ENCODE measurements at places on chromosomes 11 and 22.

DNA sequence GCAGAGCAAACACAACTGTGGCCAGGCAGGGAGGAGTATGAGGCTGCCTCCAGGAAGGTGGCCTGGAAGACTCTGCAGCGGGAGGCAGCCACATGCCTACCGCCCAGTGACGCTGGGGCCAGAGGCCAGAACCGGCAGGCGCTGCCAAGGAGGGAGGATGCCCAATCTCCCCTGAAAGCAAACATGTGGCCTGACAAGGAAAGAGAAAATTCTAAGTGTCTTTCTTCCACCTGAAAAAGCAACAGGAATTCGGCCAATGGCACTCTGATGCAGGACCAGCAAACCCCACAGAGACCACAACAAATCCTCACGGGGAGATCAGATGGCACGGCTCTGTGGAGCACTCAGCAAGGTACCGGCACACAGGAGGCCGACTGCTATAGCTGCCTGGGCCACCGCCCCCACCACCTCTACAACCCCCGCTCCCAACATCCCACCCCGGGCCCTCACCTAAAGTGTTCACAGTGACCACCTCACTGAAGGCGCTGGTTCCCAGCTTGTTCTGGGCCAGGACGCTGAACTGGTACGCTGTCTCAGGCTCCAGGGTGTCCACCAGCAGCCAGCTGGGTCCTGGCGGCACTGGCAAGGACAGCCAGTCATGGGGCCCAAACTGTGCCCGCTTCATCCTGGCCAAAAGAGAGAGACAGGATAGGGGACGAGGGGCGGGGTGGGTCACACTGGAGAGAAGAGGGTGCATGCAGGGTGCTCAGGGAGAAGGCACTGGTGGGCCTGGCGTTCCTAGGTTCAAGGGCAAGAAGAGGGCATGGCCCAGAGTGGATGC is 30.1 kb downstream of the IGSF9B start:
- no peak for DNase-seq

GRCh38 chr11:104333977-104334376 is 170.0 kb upstream of the PDGFD start:
- DNase-seq = no peak

GRCh38 chr22:50525104-50525857 is at the start of gene SCO2:
Gene SCO2, minus strand, starts transcription at chr22:50525598. Its CDS starts 1,187 bp downstream, at chr22:50524411.
- peak; percentile 98 for DNase-seq

DNA sequence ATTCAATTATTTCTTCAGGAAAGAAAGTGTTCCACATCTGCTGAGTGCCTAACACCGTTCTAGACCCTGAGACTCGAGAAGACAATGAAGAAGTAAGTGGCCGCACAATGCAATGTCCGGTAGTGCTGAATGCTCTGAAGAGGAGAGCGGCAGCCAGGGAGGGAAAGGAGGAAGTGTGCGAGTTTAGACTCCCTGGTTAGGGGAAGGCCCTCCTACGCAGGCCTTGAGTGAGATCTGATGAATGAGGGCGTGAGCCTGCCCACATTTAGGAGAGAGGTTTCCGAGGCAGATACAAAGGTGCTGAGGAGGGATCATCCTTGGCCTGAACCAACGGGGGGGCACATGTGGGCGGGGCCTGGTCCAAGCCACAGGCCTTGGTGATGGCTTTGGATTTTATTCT is 558.6 kb downstream of the NTM start:
- DNase-seq = no peak

GRCh38 chr11:73320763-73321603 is 12.9 kb downstream of the ARHGEF17 start:
- no peak for DNase-seq

DNA sequence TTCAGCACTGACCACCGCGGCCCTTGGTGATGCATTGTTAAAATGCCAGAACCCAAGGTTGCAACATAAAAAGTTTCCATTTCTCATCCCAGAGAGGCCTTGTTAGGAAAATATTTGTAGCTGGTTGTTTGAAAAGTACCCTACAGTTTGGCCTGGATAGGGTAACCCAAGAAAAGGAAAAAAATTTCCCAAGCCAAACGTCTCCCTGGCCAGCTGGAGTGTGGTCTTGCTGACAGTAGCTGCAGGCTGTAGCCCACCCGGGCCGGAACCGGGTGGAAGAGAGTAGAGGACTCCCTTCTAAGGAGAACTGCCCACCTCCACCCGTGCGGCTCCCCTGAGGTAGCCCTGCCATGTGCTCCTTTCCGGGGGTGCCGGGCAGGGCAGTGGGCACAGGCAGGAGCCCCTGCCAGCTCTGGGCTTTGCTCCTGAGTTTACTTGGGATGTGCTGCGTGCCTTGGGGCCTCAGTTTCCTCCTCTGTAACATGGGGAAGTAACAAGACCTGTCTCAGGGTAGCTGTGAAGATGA is 38.5 kb downstream of the IGHMBP2 start:
- no peak for DNase-seq

GRCh38 chr11:18617688-18618341 is 16.3 kb downstream of the SPTY2D1 start:
- no peak for DNase-seq

GRCh38 chr22:36358533-36359469 is 29.0 kb downstream of the MYH9 start:
- no peak for DNase-seq

DNA sequence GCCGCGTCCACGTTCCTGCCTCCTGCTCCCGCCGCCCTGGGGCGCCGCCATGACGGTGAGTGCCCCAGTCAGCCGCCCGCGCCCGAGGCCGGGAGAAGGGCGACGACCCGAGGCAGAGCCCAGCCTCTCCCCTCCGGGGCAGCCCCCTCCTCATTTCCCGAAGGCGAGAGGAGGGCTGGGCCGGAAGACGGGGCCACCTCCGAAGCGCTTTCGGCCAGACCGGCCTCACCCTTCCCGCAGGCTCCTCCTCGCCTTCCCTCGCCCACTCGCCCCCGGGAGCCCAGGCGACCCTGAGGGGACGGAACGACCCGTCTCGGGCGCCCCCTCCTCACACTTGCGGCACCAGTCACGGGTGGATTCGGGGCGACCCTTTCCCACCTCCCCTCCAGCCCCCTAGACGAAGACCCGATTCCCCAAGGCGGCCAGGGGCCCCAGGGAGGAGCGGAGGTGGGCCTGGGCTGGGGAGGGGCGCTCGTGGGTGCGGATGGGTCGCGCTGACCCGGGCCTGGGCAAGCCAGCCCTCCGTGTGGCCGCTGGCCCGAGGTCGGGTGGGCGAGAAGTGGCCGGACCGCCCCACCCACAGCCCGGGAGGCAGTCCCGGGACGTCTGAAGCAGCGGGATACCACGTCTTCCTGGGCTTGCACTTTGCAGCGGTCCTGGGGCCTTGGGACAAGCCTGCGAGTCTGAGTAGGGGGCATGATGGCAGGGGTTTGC is 49.7 kb downstream of the TRIOBP start:
- no peak for DNase-seq

DNA sequence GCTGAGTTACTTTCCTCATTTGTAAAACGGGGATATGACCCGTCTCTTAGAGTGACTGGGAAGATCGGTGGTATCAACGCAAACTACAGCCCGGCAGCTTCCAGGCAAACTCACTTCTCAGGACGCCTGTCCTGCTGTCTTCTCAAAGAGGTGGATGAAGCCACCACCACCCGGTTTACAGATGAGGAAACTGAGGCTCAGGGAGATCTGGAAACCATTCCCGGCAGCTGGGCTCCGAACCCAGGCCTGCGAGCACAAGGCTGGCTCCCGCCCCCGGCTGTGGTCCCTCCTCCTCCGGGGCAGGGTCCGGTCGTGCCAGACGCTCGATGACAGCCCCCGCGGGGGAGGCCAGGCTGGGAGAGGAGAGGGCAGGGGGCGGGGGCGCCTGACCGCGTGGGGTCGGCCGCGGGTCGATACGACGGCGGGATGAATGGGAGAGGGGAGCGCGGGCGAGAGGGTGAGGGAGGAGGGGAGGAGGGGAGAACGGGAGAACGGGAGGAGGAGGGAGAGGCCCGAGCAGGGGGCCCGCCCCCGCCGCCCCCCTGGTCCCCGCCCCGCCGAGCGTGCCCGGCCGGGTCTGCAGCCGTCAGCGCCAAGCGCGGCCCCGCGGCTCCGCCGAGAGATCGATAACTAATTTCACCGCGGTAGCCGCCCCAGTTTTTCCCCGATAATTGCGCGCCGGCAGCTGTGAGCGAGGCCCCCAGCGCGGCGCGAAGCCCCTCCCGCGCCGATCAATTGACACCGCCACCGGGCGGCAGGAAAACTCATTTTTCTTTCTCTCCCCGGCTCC is 14.0 kb downstream of the IGLL1 start:
- DNase-seq = no peak

DNA sequence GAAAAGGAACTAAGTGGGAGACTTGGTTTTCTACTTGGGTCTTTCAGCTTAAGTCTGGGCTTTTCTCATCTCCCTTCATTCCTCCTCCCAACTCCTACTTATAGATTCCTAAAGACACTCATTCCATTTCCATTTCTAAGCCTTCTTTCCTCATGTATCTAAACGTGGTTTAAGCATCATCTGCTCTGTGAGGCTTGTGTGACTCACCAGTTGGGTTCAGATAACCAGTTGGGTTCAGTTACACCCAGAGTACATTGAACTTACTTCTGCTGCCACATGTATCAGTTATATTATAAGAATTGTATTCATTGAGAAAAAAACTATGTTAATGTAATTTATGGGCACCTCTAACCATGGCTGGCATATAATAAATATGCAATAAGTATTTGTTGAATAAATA is 831.2 kb upstream of the CCDC90B start:
- no peak for DNase-seq

- DNase-seq = no peak
Measured at GRCh38 chr11:18492888-18493287, 33.9 kb downstream of the TSG101 start.

DNA sequence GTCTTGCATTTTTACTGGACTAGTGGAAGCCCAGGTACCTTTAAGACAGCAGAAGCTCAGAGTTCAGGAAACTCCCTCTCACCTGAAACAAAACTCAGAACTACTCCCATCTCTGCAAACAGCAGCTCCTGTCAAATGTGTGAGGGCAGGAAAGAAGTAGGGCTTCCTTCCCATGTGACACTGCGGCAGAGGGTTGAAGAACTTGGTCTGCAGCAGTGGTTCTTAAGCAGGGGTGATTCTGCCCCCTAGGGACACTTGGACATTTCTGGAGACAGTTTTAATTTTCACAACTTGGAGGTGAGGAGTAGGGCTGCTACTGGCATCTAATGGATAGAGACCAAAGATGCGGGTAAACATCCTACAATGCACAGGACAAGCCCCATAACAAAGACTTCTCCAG is 63.4 kb downstream of the RCN1 start:
- no peak for DNase-seq

GRCh38 chr11:1341928-1342524 is 32.6 kb upstream of the TOLLIP start:
- DNase-seq = no peak

DNA sequence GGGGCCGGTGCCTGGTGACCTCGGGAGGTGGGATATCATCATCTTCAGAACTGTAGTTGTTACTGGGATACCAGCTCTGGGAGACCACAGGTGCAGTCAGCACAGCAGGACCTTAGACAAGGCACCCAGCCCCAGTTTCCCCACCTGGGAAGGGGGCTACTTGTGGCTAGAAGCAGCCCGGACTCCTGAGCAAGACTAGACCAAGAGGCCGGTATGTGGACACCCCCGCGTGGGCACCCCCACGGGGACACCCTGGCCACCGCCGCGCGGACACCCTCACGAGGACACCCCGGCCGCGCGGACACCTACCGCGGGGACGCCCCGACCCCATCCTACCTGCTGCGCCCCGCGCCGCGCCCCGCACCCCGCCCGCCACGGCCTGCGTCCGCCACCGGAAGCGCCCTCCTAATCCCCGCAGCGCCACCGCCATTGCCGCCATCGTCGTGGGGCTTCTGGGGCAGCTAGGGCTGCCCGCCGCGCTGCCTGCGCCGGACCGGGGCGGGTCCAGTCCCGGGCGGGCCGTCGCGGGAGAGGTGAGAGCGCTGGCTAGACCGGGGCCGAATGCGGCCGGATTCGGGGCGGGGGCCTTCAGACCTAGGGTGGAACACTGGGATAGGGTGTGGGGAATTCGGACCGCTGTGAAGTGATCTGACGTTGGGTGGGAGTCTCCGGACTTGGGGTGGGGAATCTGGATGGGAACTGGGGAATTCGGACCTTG is at the start of the genes COMT and TXNRD2:
Gene COMT, plus strand, starts transcription at position 408 of the 718 bp plus-strand sequence. CDS start 20,755 bp downstream, outside the sequence.
Gene TXNRD2, minus strand, starts transcription at position 454 of the 718 bp plus-strand sequence. Its CDS starts 15 bp downstream, at position 439.
- DNase-seq = peak; percentile 70

DNA sequence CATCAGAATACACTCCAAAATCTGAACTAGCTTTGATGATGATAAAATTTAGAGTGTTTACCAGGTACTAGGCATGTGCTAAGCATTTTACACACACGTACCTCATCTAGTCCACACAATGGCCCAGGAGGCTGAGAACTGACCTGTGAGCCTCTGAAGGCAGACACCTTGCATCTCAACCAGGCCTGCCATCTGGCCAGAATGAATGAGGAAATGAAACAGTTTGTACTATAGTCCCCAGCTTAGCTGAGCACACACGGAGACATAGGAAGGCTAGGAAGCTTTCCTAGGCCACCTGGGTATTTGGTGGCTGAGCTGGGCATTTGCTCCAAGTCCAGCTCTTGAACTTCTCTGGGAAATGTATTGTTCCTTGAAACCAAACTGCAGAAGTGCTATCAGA is 6.9 kb upstream of the SHANK3 start:
- no peak for DNase-seq

GRCh38 chr11:111736621-111737443 is 29.4 kb downstream of the PPP2R1B start:
- no peak for DNase-seq

DNA sequence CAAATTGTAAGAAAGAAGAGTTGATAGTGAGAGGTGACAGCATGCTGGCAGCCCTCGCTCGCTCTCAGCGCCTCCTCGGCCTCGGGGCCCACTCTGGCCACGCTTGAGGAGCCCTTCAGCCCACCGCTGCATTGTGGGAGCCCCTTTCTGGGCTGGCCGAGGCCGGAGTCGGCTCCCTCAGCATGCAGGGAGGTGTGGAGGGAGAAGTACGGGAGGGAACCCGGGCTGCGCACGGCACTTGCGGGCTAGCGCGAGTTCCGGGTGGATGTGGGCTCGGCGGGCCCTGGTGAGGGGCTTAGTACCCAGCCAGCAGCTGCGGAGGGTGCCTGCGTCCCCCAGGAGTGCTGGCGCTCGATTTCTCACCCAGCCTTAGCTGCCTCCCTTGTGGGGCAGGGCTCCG is 539.7 kb upstream of the CCDC179 start:
- DNase-seq = no peak

DNA sequence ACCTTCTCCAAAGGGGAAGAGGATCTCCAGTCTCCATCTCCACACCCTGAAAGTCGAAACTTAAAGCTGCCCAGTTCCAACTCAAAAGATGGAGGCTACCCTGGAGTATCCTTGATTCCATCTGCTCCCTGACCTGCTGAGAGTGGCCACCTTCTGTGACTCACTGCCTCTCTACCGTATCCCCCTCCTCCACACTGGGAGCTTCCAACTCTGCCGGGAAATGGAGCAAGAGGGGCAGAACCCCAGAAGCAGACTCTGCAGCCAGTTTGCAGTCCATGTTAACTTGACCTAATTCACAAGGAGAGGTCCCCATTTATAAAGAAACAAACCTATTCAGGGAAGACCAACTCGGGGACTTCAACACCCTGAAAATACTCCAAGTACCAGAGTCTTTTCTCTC is 22.0 kb upstream of the IRAG1 start:
- DNase-seq = no peak

DNA sequence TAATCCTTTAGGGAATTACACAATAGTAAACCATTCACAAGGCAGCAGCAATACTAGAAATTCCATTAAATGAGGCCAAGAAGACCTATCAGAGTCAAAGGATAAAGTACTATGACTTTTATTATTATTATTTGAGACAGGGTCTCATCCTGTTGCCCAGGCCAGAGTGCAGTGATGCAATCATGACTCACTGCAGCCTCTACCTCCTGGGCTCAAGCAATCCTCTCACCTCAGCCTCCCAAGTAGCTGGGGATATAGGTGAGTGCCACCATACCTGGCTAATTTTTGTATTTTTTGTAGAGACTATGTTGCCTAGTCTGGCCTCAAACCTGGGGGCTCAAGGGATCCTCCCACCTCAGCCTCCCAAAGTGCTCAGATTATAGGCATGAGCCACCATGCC is 51.8 kb downstream of the TTC28 start:
- no peak for DNase-seq
